Breast epithelium (tissue), 4 donors: ENCODE measurements at places on chromosomes 1 and 21. TPM values are rescaled to one million over a fixed set of nuclear protein-coding genes. Genes with fewer than 3 reads are reported as not detected.

- no peaks in the 10 kb centered on the region for H3K4me1 ChIP-seq
- no peak overlapping the region for H3K4me3 ChIP-seq
- H3K27me3 ChIP-seq, result no peaks in the 10 kb centered on the region
- no peak for DNase-seq
- no peak overlapping the region for H3K27ac ChIP-seq
These were observed 47.9 kb downstream of the DDAH1 start for GRCh38 chr1:85417017-85417416.

DNA sequence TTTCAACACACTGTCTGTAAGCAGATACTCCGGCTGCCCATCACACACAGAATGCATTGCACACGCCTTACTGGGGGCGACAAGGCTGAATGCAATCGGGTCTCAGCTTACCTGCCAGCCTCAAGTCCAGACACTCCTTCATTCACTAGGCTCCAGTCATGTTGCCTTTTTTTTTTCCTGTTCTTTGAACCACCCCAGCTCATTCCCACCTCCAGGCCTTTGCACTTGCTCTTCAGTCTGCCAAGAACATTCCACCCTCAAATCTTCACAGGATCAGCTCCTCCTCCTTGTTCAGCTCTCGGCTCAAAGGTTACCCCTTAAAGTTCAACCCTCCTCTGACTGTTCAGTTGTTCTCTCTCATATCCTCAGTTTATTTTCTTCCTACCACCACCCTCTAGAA lies 181.9 kb upstream of the ESRRG start:
- H3K27ac ChIP-seq, result no peak overlapping the region
- no peaks in the 10 kb centered on the region for H3K27me3 ChIP-seq
- no peak overlapping the region for H3K4me3 ChIP-seq
- H3K36me3 ChIP-seq, result no peaks in the 10 kb centered on the region

The AURKAIP1 gene
- 91.3 TPM for total RNA-seq

DNA sequence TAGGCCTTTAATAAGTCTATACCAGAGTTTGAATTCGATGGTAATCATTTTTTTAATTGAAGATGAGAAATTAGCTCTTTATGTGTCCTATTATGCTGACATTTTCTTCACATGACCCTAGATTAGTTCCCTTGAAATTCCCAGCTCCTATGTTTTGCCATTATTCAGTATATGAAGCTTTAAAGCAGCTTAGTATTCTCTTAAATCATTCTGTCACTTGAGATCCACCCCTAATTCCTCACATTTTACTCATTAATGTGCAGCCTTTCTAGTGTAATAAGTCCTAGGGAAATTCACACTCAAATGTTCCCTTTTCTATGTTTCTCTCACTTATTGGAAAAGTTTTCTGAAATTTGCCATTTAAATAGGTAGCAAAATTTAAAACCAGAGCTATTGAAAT lies 704.5 kb upstream of the B3GALT2 start:
- DNase-seq, result no peak
- H3K4me3 ChIP-seq, result no peak overlapping the region
- H3K36me3 ChIP-seq, result no peaks in the 10 kb centered on the region
- H3K4me1 ChIP-seq, result no peaks in the 10 kb centered on the region

The NPHS2 gene
- not detected for total RNA-seq

GRCh38 chr1:67815303-67816094 lies 17.8 kb downstream of the GNG12 start:
- no peaks in the 10 kb centered on the region for H3K36me3 ChIP-seq
- DNase-seq, result no peak
- H3K27me3 ChIP-seq, result no peaks in the 10 kb centered on the region
- peaks cover 5% of the 10 kb centered on the region for H3K4me1 ChIP-seq
- H3K27ac ChIP-seq, result peak overlapping the region; percentile 77

The TMEM269 gene
- 0.59 TPM for total RNA-seq

The TSPEAR gene
- not detected for total RNA-seq

- no peak overlapping the region for H3K4me3 ChIP-seq
- H3K4me1 ChIP-seq, result no peaks in the 10 kb centered on the region
- no peak overlapping the region for H3K27ac ChIP-seq
- no peaks in the 10 kb centered on the region for H3K27me3 ChIP-seq
These were observed 175.7 kb downstream of the HHIPL2 start for GRCh38 chr1:222372221-222372620.

- no peaks in the 10 kb centered on the region for H3K4me1 ChIP-seq
- no peak overlapping the region for H3K4me3 ChIP-seq
- no peak for DNase-seq
- no peak overlapping the region for H3K27ac ChIP-seq
These were observed 6.9 kb downstream of the DMBX1 start for GRCh38 chr1:46496505-46496904.

- no peaks in the 10 kb centered on the region for H3K4me1 ChIP-seq
- H3K4me3 ChIP-seq, result no peak overlapping the region
- no peak for DNase-seq
- H3K27me3 ChIP-seq, result no peaks in the 10 kb centered on the region
These were observed 221.3 kb downstream of the PBX1 start for GRCh38 chr1:164780111-164780812.

DNA sequence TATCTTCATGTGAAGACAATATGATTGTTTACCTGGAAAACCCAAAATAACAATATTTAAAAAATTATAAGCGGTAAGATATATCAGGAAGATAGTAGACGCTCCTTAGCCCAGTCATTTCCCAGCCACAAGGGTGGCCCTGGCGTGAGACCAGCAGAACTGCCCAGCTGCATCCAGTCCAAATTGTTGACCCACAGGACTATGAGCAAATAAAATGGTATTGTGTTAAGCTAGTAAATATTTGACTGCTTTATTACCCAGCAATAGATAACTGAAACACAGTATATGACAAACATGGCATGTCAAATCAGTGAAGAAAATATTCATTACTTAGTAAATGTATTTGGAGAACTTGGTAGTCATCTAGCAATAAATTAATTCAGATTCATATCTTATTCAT lies 294.3 kb upstream of the SPAG17 start:
- no peaks in the 10 kb centered on the region for H3K4me1 ChIP-seq
- H3K4me3 ChIP-seq, result no peak overlapping the region
- H3K27ac ChIP-seq, result no peak overlapping the region

DNA sequence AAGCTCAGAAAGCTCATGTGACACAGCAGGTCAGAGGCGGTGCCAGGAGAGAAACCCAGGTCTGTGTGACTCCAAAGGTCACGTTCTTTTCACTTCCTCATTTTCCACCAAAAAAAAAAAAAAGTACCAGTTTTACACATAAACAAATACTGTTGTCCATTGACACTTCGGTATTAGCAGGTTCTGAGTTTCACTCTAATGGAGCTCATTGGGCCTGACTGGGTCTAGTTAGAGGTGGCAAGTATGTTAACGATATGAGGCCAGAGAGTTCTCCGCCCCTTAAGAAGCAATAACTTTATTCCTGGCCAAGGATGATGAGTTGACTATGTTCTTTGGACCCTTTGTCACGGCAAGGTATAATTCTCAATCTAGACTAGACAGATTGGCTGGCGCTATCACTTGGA lies 30.0 kb upstream of the SDE2 start:
- no peaks in the 10 kb centered on the region for H3K36me3 ChIP-seq
- no peak for DNase-seq
- no peak overlapping the region for H3K27ac ChIP-seq
- no peaks in the 10 kb centered on the region for H3K27me3 ChIP-seq
- H3K4me3 ChIP-seq, result no peak overlapping the region

GRCh38 chr1:151147665-151148064 lies 1.2 kb upstream of the SEMA6C start:
- H3K4me3 ChIP-seq, result no peak overlapping the region
- H3K27me3 ChIP-seq, result no peaks in the 10 kb centered on the region
- H3K27ac ChIP-seq, result peak overlapping the region; percentile 84
- no peak for DNase-seq
- no peaks in the 10 kb centered on the region for H3K36me3 ChIP-seq

The CHODL gene
- total RNA-seq, result 0.32 TPM

- no peaks in the 10 kb centered on the region for H3K4me1 ChIP-seq
- peak overlapping the region; percentile 59 for H3K27ac ChIP-seq
- no peaks in the 10 kb centered on the region for H3K36me3 ChIP-seq
- H3K4me3 ChIP-seq, result no peak overlapping the region
- no peaks in the 10 kb centered on the region for H3K27me3 ChIP-seq
These were observed 18.1 kb downstream of the CFAP45 start for GRCh38 chr1:159881622-159882526.

DNA sequence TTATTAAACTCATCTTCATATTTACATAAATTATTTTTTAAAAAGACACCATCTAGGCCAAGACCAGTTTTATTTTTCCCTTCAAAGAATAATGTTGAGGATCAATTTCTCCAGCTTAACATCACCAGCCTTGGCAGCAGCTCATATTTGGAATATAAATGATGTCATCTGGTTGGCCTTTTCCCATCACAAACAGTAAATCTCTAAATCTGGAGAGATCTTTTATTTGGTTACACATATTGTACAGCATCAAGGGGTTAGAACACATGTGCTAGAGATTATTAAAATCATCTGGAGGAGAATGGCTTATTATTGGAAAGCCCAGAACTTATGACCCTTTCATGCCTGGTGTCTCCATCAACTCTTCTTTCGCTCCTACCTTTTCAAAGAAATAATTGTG lies 508.8 kb downstream of the PLPP3 start:
- H3K4me1 ChIP-seq, result no peaks in the 10 kb centered on the region
- no peaks in the 10 kb centered on the region for H3K27me3 ChIP-seq
- no peaks in the 10 kb centered on the region for H3K36me3 ChIP-seq
- H3K27ac ChIP-seq, result no peak overlapping the region

DNA sequence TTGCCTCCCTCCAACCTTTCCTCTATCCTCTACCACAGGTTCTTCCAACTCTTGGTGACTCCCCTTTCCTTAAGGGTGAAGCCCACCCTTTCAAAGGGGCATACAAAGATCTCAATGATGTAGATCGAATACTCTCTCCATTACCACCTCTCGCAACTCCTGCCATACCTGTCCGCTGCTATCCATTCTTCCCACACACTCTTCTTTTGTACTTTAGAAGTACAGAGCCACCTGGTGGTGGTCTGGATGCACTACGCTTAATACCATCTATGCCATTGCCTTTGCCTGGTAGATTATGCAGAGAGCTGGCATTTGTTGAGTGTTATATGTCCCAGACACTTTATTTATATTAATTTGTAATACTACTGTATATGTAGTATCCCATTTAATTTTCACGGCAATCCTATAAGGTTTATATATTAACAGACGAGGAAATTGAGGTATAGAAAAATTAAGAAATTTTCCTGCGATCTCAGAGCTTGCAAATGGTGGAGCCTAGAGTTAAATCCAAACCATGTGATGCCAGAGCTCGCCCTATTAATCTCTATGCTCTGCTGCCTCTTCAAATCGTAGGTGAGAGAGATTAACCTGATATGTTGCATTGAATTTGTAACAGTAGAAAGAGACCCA lies 22.9 kb downstream of the TSHB start:
- H3K4me1 ChIP-seq, result no peaks in the 10 kb centered on the region
- H3K27me3 ChIP-seq, result no peaks in the 10 kb centered on the region
- no peak overlapping the region for H3K4me3 ChIP-seq
- no peaks in the 10 kb centered on the region for H3K36me3 ChIP-seq

The CYP4Z1 gene
- total RNA-seq, result 16.2 TPM

GRCh38 chr21:38956007-38956406 lies 150.3 kb downstream of the ETS2 start:
- no peak overlapping the region for H3K4me3 ChIP-seq
- DNase-seq, result no peak
- no peaks in the 10 kb centered on the region for H3K27me3 ChIP-seq
- H3K27ac ChIP-seq, result no peak overlapping the region

The LIN28A gene
- total RNA-seq, result not detected

DNA sequence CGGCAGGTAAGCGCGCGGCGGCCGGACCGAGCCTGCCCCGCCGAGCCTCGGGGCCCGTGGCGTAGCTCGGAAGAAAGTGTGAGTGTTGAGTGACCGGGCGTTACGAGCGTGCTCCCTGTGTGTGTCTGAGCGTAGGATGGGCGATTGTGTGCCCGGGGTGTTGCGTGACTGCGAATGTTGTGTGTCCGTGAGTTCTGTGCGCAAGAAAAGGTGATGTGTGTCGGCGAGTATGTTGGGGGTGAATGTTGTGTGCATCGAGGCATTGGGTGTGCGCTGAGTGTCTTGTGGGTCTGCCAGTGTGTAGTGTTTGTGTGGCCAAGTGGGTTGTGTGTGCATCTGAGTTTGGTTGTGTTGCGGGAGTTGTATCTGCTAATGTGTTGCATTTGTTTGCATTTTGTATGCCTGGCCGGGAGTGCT lies 398 bp downstream of the PTPRU start:
- no peaks in the 10 kb centered on the region for H3K36me3 ChIP-seq
- peak overlapping the region; percentile 75 for H3K27ac ChIP-seq
- no peaks in the 10 kb centered on the region for H3K27me3 ChIP-seq
- no peak for DNase-seq
- H3K4me3 ChIP-seq, result peak overlapping the region; percentile 58

DNA sequence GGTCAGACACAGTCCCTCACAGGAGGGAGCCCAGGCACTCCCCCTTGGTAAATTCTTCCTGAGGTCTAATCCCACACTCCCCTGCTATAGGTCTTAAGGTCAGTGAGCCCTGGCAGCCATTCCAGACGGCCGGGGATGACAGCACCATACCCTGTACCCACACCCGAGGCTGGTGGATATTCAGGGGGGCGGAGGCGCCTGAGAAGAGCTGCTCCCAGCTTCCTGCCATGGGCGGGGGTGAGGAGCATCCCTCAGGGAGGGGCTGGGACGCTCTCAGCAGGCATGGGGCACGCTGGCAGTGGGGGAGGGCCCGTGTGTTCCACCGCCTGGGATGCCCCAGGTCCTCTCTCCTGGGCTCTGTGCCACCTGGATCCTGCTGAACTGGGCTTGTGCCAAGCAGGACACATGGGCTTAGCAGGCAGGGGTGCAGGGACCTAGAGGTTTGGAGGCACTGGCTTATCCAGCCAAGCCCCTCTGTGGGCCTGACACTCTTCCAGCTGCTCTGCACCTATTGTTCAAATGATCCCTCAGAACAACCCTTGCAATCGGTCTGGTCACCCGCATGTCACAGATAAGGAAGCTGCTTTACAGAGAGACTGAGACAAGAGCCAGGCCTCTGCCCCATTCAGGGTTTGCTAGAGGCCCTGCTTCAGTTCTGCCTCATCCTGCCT lies 5.7 kb upstream of the ADGRB2 start:
- H3K27ac ChIP-seq, result no peak overlapping the region
- no peaks in the 10 kb centered on the region for H3K36me3 ChIP-seq
- H3K4me1 ChIP-seq, result peaks cover 15% of the 10 kb centered on the region
- no peaks in the 10 kb centered on the region for H3K27me3 ChIP-seq
- peak; percentile 60 for DNase-seq

The LCE1B gene
- not detected for total RNA-seq

DNA sequence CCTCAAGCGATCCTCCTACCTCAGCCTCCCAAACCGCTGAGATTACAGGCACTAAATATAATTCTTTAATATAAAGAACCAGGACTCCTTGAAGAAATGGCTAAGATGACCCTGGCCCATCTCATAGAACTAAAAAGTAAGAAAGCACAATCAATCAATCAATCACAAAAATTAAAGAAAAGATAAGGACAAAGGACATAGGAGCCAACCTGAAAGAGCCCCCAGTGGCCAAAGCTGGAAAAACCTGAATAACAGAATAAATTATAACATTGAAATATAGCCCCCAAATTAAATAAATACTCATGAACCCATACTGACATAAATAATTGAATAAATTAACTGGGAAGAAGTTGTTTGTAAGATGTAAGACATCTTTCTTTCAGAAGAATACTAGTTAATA lies 8.9 kb downstream of the NUP210L start:
- DNase-seq, result no peak
- H3K4me3 ChIP-seq, result no peak overlapping the region
- no peaks in the 10 kb centered on the region for H3K36me3 ChIP-seq
- H3K27me3 ChIP-seq, result no peaks in the 10 kb centered on the region
- no peaks in the 10 kb centered on the region for H3K4me1 ChIP-seq
- H3K27ac ChIP-seq, result no peak overlapping the region

The BATF3 gene
- 1.0 TPM for total RNA-seq

The ARTN gene
- total RNA-seq, result 2.3 TPM
